RKO (cell line): ENCODE measurements at places on chromosomes 4 and X.

DNA sequence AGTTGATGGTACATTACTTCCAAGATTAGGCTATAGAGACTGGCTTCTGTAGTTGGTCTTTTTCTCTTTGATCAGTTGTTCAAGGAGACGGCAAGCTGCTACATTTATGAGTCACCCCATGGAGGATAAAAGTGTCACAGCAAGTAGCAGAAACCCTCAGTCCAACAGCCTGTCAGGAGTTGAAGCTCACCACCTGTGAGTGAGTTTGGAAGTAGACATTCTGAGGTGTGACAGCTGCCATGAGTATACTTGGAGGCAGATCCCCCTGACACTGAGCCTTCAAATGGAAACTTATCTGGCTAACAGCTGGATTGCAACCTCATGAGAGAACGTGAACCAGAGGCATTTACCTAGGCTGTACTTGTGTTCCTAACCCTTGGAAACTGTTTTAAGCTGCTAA is 68.0 kb downstream of the CCNG2 start:
- DNase-seq = no peak

DNA sequence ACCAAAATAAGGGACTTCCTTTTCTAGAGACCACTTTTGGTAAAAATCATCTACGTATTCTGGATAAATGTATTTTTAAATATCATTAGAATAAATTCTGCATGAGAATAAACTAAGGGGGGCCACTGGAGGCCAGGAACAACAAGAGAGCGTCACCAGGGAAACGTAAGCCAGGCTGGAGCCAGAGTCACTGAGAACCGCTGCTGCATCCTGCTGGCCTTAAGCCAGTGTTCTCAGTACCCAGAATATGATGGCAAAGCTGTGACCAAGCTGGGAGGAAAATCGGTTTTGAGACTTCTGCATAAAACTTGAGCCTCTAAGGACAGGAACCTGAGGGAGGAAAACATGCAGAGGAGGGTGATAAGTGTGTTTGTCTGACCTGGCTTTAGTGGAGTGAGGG is 63.0 kb upstream of the FAM9A start:
- DNase-seq = no peak

DNA sequence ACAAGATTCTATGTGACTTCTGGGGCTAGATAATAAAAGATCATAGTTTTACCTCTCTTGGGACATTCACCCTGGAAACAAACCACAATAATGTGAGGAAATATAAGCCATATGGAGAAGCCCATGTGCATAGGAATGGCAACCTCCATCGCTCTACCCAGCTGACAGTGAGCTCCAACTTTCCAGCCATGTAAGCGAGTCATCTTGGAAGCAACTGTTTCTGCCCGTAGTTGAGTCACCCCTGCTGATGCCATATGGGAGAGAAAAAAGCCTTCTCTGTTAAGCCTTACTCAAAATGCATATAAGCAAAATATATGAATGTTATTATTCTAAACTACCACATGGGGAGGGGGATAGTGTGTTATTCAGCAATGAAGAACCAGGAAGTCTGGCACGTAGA is 31.4 kb upstream of the RELL1 start:
- peak; percentile 67 for DNase-seq

- no peak for DNase-seq
Measured at GRCh38 chrX:86295293-86295692, 147.0 kb downstream of the DACH2 start.

GRCh38 chr4:14054391-14054790 is 426.9 kb upstream of the BOD1L1 start:
- DNase-seq = no peak

DNA sequence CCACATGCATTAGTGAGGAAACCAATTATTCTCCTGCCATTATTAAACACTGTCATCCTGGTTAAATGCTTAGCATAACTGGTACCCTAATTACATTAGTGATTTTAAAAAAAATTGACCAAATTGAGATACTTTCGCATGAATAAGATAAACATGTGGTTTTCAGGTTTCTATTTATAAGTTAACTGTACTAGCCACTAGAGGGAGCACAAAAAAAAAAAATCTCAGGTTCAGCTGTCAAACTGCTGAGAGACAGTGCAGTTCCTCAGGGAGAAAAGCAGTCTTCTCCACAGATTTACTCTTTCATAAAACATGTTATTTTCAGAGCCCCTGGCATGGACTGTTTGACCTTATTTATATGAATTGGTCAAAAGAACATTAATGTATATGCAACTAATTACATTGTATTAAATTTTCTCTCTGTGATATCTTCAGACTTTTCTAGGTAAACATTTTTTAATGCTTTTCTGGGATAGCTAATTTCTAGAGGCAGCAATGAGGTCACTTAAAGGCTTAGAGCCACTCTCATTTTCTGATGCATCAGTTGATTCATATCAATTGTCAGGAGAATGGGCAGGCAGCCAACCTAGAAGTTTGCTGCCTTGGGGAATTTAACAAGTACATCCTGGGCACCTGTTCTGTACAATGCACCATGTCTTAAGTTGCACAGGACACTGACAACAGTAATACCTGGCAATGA is 167.5 kb downstream of the CDS1 start:
- DNase-seq = peak; percentile 66

DNA sequence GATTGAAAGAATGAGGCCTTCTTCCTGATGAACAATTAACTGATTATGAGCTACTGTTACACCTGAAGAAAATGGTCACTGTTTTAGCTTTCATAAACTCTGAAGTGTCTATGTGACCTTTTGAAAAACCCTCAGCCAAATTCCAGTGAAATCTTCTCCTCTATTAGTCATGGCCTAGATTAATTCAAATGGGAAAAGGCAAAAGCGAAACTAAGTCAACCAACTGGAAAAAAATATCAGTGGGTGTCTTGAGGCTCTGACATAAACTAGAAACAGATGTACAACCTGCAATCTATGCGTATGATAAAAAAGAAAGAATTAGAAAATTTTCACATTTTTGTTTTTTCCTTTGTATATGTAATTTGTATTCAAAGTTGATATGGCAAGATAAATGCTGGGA is 169.4 kb upstream of the BANK1 start:
- DNase-seq = no peak

DNA sequence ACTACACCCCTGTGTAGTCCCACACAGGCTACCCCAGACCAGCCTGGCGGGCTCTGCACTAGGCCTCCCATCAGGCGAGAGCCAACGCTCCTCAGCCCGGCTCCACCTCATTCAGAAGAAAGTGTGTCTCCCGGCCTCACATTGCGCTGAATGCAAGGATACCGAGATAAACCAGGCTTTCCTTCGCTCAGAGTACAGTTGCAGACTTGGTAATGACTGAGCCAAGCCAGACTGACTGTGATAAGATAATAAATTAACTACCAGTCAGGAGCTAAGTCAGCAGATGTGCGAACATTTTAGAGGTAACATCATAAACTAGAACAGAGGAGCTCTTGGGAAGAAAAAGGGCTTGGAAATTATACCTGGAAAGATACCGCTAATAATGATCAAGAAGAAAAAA is 397.6 kb downstream of the TRIML1 start:
- DNase-seq = no peak

DNA sequence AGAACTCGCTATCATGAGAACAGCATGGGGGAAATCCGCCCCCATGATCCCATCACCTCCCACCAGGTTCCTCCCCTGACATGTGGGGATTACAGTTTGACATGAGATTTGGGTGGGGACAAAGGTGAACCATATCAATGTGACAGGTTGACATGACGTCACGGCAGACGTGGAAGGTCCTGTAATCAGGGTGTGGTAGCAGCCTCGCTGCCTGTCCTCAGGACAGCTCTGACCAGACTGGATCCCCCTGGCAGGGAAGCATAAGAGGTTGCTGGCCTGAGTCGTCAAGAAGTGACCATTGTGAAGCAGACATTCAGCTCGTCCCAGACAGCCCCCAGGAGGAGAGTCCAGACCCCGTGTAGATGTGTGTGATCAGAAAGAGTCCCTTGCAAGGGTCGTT is 104.6 kb downstream of the TNIP2 start:
- DNase-seq = no peak

DNA sequence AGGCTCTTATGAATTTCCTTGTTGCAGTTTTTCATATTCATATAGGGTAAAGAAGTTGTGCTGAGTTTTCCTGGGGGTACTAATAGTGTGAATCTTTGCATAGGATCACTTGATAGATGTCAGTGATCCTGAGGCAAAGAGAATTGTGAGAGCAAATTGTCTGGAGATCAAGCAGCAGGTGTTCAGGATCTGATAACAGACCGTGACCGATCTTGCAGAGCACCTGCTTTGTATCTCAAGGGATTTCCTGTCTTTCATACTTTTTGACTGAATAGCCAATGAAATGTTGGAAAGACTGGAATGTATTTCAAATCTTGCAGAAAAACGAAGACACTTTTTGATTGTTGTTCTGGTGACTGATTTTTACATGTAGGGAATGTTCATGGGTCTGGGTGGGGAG is 914.5 kb downstream of the STIM2 start:
- no peak for DNase-seq

DNA sequence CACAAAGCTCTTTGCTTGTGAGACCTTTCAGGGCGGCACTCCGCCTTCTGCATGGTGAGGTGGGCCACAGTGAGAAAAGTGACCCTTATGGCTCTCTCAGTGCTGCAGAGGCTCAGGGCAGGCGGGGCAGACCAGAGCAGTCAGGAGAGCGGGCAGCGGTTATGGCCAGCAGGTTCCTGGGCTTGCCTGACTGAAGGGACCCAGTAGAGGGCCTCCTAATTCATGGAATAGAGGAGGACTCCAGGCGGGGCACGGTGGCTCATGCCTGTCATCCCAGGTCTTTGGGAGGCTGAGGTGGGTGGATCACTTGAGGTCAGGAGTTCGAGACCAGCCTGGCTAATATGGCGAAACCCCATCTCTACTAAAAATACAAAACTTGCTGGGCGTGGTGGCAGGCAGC is 91.4 kb downstream of the CLNK start:
- no peak for DNase-seq

- DNase-seq = no peak
Measured at GRCh38 chr4:47444031-47444430, 19.5 kb downstream of the COMMD8 start.

DNA sequence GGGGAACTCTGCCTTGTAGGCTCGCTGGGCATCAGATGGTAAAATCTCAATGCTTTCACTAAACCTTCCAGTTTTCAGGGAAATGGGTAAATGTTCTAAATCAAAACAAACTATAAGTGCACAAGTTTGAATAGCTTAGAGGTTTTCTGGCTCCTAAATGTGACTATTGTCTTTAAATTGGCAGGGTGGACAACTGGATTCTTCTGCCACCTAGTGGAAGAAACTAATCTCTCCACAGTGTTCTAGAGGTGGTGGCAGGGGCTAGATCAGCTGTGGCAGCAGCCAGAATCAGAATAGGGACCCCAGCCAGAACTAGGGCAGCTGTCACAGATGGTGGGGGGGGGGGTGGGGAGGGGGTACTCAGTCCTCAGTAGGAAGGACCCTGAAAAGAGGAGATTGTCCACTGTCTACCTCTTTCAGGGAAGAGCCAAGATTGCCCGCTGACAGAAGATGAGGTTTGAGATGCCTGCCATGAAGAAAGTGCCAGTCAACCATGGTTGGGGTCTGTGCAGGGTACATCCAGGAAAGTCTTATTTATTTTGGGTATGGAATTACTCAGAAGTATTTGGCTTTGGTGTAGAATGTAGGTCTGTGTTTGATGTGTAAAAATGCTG is 201.4 kb downstream of the CCNG2 start:
- DNase-seq = peak; percentile 35

GRCh38 chr4:2994917-2995316 is 31.5 kb downstream of the GRK4 start:
- no peak for DNase-seq

DNA sequence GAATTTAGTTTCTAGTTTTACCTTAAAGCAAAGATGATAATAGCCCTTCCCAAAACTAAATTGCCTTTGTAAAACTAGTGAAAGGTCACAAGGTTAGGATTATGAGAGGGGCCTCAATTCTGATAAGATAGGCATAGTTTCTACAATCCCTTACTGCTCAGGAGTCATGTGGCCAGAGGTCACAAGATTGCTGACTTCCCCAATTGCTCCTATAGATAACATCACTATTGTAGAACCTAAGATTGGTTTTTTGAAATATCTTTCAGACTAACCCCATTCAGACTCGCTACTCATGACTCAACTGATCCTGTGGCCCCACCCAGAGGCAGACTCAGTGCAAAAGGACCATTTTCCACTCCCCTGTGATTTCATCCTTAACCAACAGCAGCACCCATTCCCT is 70.3 kb downstream of the SCD5 start:
- no peak for DNase-seq

DNA sequence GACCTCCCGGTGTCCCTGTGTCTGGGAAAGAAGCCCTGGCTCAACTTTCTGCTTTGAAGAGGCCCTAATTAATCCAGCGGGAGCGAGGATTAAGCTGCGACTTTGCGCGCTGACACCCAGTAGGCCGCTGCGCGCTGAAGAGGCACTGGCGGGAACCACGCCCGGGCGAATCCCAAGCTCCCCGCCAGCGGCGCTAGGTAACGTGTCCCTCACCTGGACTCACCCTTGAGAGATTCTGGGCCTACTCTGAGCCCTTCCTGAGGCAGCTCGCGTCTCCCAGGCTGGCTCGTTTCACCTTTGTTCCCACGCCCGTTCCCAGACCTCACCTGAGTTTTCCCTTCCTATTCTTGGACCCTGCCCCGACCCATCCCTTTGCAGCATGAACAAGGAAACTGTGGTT is 616 bp upstream of the KLHL34 start:
- DNase-seq = no peak
